ENCODE measurements at places on chromosomes 7 and 10.

DNA sequence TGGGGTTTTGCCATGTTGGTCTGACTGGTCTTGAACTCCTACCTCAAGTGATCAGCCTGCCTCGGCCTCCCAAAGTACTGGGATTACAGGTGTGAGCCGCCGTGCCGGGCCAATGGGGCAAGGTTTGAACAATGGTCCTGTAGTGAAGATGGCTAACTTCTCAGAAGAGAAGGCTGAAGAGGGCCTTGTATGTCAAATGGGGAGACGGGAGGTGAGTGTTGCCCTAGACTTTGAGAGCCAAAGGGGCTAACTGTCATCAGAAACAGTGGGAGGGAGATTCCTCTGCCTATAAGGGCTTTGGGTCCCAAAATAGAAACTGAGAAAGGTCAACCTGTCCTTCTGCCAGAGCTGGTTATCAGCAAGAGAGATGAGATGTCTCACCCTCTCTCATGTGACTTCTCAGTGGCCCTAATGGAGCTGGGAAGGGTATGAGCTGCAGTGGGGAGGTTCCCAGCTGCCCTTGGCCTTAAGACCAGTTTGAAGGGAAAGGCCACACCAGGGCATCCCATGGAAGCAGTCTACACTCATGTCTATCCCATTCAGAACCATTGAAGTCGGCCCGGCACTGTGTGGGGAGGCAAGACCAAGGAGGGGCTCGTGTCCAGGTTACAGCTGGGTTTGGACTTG lies 1.3 kb upstream of the SAMD8 start:
- DNase-seq, result no peak

- DNase-seq, result peak; percentile 37
These were observed 37.4 kb upstream of the GSAP start for GRCh38 chr7:77453531-77453930.

GRCh38 chr10:89978081-89978480 lies 276.7 kb downstream of the KIF20B start:
- DNase-seq, result no peak

- DNase-seq, result no peak
These were observed 180.9 kb downstream of the SEMA3A start for GRCh38 chr7:84013616-84014240.

DNA sequence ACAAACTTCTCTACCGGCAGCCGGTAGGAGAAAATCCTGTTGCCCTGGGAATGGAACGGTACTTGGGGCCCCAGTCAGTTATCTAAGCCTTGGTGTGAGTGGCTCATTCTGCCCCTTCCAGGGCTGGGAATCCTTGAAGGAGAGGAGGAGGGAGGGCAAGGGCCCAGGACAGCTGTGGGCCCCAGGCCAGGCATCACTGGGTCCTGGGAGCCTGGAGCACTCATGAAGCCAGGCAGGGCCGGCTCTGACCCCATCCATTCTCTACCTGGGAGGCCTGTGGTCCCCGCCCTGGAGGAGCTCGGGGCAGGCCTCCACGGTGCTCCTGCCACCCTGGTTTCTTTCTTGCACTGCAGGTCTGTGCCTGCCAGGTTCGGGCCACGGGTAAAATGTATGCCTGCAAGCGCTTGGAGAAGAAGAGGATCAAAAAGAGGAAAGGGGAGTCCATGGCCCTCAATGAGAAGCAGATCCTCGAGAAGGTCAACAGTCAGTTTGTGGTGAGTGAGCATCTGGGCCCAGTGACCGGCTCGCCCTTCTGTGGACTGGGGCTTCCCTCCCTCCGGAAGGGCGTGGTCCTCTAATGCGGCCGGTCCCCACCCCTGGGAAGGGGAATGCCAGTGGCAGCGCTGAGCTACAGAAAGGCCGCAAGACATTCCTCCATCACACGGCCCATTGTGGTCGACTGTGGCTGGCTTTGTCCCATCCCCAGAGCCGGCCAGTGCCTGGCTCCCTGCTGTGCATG lies 111.3 kb downstream of the RGS10 start:
- no peak for DNase-seq

GRCh38 chr10:65864036-65864435 lies 1061.8 kb upstream of the LRRTM3 start:
- no peak for DNase-seq

- DNase-seq, result no peak
These were observed 22.6 kb downstream of the SLIT1 start for GRCh38 chr10:97163181-97163580.

- DNase-seq, result peak; percentile 92
These were observed 75.2 kb downstream of the PARD3 start for GRCh38 chr10:34739915-34740314.

DNA sequence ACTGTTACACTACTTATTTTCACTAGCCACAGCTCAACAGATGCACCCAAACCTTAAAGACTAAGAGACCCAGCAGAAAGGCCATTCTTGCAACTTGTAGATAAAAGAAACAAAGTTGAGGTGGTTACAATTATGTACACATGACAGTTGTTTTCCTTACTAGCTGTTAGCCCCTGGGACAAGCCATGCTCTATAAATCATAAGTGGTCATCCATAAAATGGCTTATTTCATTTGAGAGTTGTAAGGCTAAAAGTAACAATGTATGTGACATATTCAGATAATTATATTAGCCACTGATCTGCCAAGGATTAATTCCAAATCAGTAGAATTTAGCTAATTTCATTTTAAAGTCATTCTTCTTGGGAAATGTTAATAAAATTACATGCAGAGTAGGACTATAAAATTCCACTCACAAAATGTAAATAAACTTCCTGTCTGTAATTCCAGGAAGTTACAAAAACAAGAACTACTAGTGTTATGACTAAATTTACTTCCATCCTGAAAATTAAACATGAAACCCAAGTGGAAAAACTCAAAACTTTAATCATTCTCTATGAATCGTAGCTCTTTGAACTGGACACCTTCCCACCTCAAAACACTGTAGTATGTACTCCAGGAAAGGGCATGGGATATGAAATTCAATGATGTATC lies 13.3 kb downstream of the SLC37A3 start:
- no peak for DNase-seq

DNA sequence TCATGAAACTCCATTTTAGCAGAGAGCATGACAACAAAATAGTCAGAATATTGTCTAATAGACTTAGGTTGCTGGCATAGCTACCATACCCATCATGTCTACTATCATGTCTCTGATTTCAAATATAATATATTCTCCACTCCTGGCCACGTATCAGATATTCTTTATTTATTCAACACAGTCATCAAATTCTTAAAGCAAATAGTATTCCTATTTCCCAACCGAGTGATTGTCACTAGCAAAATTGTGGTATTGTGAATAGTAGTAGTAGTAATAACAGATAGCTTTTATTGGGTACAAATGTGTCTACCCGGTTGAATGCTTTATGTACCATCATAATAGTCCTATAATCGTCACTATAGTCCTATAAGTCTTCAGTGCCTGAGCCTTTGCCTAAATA lies 918.6 kb downstream of the KCNMA1 start:
- DNase-seq, result no peak

DNA sequence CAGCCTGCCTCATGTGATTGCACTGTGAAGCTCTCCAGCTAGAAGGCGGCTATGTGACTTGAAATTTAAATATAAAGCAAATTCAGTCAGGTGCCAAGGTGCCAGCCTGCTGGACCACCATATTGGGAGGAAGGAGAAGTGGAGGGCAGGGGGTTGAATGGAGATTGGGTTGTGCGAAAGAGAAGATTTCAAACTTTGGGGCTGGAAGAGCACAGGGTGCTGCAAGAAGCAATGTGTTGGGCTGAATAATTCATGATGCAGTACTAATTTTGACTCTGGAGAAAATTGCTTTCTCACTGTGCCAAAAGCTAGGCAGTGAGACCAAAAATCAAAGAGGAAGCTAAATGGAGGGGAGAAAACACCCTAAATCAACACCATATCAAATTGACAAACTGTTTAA lies 335.3 kb downstream of the NRG3 start:
- DNase-seq, result no peak

DNA sequence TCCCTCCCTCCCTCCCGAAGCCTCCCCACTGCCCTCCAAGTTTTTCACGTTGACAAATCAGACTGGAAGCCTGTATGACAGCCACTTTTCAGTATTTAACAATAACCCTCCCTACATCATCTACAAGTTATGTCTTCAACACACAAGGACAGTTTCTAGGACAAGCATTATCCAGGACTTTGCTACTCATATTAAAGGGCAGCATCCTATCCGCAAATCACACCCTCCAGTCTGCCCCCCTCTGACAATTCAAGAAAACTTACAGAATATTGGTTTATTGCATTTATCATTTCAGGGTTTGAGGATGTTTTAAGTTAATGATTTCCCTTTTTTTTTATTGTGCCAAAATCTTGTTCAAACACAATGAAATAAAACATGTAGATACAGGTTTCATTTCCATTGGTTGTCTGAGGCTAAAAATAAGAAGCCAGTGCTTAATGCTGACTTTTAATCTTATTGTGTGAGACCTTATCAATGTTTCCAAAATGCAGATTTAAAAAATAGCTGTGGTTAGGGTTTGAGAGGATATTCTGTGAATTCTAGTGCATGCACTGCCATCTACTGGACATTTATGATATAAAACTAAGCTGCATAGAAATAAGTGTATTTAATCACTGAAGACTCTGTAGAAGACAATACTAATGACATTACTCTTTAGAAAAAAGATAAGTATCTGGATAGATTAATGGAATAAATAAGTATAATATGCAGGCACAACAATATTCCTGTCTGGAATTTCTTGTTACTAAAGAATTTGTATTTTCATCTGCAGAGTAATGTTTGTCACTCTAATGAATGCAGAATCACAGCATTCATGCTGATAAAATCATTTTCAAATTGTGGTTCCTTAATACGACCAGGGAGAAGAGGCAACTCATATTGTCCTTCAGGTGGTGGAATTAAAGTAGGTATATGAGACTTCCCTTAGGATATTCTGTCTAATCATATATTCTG lies 64.1 kb downstream of the CAV1 start:
- peak; percentile 66 for DNase-seq

- no peak for DNase-seq
These were observed 180.0 kb downstream of the LRMDA start for GRCh38 chr10:75611172-75611992.

GRCh38 chr10:70940834-70941568 lies 52.6 kb upstream of the PCBD1 start:
- DNase-seq, result peak; percentile 48

DNA sequence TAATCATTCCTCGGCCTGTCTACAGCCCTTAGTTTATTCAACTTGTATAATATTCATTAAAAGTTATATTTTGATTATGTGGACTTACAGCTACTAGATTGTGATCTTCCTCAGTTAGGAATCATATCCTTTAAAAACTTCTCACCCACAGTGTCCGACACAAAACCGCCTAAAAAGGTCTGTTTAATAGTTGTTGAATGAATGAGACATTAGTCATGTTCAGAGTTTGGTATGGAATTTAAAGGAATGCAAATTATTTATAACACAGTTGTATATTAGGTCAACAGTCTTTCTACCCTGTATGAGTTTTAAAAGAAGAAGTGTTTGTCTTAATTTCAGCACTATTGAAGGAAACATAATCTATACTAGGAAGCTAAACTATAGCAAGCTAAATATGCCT lies 390.0 kb downstream of the ARL4A start:
- peak; percentile 22 for DNase-seq

DNA sequence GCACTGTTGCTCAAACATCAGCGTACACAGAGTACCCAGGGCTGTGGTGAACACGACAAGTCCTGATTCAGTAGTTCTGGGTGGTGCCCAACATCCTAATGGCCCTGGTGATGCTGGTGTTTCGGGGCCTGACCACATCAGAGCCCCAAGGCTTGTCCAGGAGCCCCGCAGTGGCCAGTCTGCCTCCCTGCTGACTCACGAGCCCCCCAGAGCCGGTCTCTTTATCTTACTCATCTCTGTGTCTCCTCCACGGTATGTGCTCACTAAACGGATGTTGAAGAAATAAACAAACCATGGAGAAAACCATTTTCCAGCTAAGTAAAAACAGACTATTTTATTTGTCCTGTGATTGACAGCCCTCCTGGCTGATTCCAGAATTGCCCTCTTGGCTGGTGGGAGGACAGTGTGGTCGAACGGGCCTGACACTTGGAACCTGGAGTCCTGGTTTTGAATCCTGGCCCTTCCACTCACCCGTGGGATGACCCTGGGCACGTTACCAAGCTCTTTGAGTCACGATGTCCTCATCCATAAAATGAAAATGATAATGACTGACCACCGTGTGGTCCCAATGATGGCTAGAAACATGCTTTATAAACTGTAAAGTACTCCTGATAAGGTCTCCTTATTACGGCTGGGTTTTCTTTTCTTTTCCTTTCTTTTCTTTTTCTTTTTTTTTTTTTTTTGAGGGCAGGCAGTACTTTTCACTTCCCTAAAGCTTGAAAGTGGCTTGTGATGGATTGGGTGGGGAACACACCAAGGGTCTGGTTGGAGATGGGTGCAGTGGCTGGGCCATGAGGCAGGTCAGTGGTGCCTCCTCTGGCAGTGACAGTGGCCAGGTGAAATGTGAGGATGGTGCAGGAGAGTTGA lies 5.7 kb downstream of the HIP1 start:
- DNase-seq, result peak; percentile 73

GRCh38 chr7:68074242-68074641 lies 1077.6 kb downstream of the TYW1 start:
- DNase-seq, result no peak

GRCh38 chr10:1488970-1489548 lies 248.3 kb downstream of the ADARB2 start:
- DNase-seq, result no peak

DNA sequence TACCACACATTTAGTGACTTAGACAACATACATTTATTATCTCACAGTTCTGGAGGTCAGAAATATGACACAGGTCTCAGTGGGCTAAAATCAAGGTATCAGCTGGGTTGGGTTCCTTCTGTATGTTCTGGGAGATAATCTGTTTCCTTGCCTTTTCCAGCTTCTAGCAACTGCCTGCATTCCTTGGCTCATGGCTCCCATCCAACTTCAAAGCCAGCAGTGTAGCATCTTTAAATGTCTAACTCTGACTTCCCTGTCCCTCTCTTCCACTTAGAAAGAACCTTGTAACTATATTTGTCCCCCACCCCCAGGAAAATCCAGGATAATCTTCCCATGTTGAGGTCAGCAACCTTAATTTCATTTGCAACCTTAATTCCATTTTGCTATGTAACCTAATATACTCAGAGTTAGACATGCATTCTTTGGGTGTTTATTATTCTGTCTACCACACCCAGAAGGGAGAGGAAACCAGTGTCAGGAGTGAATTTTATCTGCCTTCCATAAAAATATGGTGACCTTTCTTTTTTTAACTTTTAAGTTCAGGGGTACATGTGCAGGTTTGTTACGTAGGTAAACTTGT lies 57.3 kb upstream of the SMIM30 start:
- DNase-seq, result peak; percentile 10

- no peak for DNase-seq
These were observed 149.7 kb upstream of the EEPD1 start for GRCh38 chr7:36003343-36003742.

- DNase-seq, result no peak
These were observed 181.1 kb downstream of the HERPUD2 start for GRCh38 chr7:35513828-35514227.

DNA sequence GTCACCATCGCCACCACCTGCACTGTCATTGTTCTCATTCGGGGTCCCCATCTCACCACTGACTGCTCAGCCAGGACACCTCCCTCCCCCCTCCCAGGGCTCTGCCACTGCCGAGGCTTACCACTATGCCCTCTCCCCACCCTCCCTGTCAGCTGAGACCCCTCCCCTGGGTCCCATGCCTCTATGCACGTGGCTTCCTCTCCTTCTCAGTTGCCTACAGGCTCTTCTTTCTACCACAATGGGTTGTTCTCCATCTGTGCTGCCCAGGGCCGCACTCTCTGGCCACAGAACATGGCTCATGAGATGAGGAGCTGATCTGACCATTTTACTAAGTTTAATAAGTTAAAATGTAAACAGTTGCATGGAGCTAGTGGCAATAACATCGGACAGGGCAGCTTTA lies 16.1 kb upstream of the EN2 start:
- DNase-seq, result no peak

- DNase-seq, result no peak
These were observed 576.9 kb upstream of the GHITM start for GRCh38 chr10:83562381-83562780.
